T-cell (primary cell): ENCODE measurements at places on chromosomes 6 and 20.

DNA sequence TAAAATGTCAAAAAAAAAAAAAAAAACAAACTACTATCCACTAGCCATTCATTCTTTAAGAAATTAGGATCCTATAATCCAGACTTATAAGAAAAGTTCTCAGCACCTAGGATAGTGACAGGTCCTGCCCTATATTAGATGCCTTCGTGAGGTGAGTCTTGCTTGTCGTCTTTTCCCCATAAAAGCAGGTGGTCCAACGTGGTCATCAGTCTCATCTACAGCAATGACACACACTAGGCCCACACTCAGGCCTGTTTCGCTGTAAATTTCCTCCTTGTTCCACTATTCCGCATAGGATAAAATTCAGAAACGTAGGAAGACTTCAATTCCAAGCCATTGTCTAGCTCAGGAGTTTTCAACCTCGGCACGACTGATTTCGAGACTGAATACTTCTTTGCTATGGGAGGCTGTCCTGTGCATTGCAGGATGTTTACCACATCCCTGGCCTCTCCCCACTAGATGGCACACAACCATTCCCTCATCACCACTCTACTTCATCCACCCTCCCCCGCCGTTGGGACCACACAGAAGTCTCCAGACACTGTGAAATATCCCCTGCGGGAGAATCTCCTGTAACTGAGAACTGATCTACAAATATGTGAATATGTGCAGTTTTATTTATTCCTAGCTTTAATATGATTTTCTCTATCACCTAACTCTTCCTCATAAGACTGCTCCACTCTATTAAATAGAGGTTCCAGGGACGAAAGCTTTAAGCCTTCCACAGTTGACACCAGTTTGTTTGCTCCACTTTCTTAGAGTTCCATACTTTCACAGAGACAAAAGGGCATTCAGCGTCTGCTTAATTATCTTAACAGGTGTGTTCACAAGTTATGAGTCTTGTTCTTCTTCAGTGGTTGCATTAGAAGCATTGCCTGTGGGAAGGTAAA is 346.3 kb downstream of the BMP2 start:
- no peak for DNase-seq

- DNase-seq = no peak
These were observed 280.3 kb upstream of the TCF21 start for GRCh38 chr6:133608620-133609019.

DNA sequence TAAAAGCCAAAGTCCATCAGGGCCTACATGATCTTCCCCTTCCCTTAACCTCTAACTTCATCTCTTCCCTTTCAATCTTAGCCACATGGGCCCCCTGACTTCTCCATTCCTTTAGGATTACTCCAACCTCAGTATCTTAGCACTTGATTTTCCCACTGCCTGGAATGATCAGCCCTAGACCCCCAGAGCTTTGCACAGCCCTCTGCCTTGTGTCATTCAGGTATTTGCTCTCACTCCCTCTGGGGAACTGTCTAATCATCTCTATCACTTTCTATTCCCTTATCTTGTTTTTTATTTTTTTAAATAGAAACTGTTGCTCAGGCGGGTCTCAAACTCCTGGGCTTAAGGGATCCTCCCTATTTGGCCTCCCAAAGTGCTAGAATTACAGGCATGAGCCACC is 13.3 kb upstream of the ZNFX1 start:
- no peak for DNase-seq

DNA sequence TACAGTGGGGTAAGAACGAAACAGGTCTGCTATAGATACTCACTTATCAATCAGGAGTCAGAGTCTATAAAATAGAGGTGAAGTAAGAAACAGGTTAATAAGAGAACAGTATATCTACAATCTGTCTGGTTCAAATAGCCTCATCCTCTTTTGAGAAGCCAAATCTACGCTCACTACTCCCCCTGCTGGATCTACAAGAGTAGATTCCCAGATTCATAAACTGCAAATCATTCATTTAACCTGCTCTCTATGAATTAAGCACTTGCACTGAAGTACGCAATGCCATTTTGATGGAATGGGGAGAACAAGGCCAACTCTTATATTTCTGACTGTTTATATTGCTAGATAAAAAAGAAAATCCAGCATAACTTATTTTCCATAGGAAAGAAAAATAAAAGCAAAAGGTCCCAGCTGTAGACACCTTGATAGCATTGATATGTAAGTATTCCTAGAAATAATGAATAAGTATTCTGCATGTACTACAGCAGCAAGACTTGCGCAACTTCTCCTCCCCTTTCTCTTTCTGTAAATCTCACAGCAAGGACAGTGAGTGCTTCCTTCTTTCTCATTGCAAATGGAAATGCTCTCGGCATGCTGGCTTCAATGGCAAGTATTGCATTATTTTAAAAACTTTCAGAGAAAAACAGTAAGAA is 92.3 kb downstream of the RFX6 start:
- DNase-seq = no peak

DNA sequence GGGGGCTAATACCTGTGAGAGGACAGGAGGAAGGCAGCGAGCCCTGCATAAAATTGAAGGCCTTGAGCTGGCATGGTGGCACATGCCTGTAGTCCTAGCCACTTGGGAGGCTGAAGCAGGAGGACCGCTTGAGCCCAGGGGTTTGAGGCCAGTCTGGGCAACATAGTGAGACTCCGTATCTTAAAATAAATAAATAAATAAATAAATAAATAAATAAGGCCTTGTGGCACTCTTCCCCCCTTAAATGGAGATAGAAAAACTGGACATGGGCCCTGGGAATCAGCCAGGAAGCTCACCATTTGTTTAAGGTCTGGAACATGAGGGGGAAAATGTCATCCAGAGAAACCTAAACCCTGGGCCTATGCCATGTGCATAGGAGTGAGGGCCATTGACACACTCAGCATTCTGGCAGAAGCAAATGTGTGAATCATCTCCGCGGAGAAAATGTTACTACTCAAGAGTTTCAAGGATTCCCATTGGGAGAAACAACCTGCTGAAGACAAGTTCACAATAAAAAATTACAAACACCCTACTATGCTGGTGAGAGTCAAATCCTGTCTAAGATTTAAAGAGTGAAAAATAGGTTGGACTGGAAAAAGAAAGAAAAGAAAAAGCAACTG is 51.9 kb upstream of the UBR2 start:
- DNase-seq = no peak

DNA sequence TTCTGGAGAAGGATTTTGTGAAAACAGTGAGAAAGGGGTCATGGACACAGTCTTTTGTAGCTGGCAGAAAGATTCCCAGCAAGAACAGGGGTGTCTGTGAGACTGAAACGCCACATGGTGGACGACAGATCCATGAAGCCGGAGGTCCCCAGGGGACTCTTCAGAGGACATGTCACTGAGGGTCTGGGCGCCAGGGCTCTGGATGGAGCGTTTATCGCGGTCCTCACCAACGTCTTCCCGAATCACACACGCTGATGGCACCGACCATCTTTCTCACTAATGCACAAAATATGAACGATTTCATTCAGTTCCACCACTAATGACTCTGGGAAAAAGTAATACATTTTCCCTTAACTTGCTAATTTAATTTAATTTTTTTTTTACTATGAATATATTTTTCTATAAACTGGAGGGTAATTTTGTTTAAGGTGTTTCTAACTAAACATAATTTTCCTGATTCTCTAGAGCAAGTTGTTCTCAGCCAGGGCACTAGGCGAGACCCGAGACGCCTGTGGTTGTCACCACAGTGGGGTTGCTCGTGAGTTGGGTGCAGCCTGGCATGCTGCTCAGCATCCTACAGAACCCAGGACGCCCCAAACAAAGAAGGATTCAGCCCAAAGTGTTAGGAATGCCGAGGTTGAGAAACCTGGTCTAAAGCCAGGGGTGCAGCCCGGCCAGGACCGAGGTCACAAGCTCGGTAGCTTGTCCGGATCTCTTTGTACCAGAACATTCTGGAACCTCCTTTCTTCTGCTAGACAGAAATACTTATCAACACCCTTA is 306.2 kb downstream of the TAF4 start:
- no peak for DNase-seq

- DNase-seq = no peak
These were observed 11.4 kb downstream of the ZC3H12D start for GRCh38 chr6:149473080-149474052.

GRCh38 chr6:170265655-170266054 is 25.2 kb downstream of the DLL1 start:
- DNase-seq = no peak

- DNase-seq = no peak
These were observed 171.5 kb downstream of the LY86 start for GRCh38 chr6:6760002-6760401.

GRCh38 chr20:33475381-33476152 is 14.3 kb upstream of the CBFA2T2 start:
- no peak for DNase-seq

GRCh38 chr6:8279041-8279805 is 156.1 kb downstream of the SLC35B3 start:
- DNase-seq = no peak

DNA sequence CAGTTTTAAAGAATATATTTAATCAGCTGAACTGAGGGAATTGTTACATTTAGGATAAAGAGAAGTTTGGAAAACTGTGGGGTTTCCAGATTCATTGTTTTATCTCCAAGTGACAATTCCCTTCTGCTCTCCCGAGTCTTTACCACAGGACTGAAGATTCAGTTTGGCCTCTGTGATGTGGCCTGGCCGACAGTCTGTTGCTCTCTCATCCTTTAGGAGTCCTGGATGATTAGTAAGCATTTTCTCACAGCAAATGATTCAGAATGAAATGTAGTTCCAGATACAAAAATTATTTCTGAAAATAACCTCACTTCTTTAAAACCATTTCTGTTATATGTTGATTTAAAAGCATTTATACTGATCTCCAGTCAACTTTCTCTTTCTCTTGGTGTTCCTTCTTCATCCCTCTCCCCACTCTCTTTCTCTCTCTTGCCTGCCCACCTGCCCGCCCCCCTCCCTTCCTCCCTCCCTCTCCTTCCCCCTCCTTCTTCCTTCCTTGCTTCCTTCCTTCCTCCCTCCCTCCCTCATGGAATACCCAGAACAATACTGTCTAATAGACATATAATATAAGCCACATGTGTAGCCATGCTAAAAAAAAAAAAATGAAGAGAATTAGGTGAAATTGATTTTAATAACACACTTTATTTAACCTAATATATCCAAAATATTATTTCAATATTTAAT is 254.9 kb downstream of the PRL start:
- DNase-seq = no peak

DNA sequence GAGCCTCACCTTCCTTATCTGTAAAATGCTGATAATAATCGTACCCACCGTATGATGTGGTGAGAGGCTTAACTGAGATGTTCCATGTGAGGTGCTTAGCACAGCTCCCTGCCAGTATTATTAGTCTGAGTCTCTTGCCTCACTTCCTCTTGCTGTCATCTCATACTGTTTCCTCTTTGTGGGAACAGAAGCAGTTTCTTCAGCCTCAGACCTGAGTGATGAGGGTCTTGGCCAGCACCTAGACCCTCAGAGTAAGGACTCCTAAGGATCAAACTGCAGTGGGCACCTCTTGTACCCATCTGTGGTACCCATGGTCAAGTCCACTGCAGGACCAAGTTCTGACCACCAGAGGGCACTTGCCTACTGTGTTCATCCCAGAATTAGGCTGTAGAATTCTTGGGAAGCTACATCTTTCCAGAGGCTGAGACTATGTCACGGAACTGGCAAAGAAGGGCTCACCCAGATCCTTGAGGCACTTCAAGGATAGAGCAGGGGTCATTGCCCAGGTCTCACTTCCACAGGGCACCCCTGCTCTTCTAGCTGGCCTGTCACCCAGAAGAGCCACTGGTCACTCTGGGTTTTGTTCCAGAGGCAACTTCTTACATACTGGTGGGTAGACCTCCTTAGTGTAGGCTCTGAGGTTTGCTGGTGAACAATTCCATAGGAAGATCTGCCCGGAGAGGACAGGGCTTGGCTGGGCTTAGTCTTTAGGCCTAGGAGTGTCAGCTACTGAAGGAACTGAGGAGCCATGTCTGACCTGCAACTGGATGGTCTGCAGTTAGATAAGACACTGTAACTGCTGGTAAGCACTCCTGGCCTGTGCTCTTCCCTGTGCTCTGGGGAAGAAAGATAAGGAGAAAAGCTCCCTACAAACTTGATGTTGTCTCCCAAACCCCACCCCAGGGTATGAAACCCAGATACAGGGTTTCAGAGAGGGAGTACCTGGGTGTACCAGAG is 20.6 kb upstream of the SGK2 start:
- peak; percentile 28 for DNase-seq

GRCh38 chr20:48620154-48620506 is 207.7 kb downstream of the PREX1 start:
- no peak for DNase-seq

DNA sequence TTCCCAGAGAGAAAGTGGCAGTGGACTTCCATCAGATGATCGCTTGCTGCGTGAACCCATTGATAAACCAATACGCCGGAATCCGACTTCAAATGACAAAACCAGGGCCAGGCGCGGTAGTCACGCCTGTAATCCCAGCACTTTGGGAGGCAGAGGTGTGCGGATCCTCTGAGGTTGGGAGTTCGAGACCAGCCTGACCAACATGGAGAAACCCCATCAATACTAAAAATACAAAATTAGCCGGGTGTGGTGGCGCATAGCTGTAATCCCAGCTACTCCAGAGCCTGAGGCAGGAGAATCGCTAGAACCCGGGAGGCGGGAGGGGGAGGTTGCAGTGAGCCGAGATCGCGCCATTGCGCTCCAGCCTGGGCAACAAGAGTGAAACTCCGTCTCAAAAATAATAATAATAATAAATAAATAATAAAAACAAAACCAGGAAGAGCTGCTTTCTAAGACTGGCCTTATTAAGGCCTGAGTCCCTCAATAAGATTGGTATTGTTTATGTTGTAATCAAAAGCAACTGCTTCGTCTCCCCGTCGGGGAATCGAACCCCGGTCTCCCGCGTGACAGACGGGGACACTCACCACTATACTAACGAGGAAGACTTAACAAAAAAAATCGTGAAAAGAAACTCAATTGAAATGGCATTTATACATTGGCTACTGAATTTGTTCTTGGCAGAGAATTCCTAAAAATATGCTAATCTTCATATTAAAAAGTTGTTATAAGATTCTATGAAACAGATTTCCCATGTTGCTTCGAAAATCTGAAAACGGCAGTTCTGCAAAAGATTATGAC is 110.2 kb upstream of the ZNF184 start:
- DNase-seq = no peak

DNA sequence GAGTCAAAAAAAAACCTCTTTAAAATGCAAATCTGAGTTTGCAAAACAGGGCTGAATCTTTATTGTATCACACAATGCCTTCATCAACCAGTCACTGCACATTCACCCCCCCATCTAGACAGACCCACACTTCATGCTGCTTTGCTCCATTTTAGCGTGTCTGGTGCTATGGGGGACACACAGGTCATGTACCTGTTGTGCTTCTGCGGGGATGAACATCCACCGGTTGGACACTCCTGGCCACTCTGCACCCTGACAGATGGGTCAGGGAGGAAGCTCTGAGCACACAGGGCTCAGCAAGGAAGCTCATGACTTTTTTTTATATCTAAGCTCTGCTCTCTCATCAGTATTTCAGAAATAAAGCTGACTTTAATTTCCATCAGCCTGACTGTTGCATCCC is 136.3 kb downstream of the PRND start:
- no peak for DNase-seq
